ENCODE measurements at places on chromosomes 1 and 21. TPM values are rescaled to one million over a fixed set of nuclear protein-coding genes. Genes with fewer than 3 reads are reported as not detected.

FHL3 gene
- 405 TPM for total RNA-seq

C1orf146 gene
- not detected for total RNA-seq

DNA sequence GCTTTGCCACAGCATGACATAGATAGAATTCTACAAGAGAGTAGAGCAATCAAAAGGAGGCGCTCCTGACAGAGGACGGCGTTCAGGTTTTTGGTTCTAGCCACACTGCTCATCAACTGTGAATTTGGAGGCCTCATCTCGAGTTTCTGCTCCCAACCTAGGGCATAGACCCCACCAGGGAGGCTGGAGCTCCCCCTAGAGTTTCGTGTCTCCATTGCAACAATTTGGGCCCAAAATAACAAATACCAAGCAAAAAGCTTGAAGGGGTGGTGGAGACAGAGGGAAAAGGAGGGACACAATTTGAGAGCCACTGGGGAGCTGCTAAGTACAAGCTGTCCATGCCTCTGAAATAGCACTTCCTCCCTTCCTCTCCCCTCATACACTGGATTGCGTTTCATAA, 297.0 kb downstream of the GPATCH2 start:
- no peak for DNase-seq

DNA sequence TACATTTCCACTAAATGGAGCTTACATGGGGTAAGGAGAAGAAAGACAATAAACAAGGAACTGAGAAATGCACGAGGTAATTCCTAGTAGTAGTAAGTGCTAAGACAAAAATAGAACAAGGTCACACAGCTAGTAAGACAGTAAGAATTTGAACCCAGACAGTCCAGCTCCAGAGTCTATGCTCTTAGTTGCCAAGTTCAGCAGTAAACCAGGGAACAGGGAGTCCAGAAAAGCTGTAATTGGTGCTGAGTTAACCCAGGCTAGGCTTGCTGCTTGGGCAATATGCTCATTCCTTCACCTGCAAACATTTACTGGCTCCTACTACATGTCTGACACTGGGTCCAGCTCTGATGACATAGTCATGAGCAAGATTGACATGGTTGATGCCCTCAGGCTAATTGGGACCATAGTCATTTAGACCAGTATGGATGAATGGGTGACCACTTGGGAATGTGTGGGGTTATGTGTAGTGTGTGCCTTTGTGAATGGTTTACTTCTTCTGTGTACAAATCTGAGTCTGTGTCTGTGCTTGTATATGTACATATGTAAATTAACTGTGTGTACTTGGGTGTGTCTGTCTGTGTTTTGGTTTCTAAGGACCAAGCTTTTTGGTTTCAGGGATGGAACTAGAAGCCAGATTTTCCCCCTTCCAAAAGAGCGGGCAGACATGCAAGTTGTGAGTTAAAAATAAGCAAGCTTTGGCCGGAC, 2.0 kb downstream of the GPX7 start:
- DNase-seq: no peak

A3GALT2 gene
- not detected for total RNA-seq

GRCh38 chr1:162206749-162207635, 137.5 kb downstream of the NOS1AP start:
- DNase-seq: no peak

KRTCAP2 gene
- 117 TPM for total RNA-seq

- no peak for DNase-seq
These were observed 82.1 kb upstream of the F3 start for GRCh38 chr1:94623560-94624148.

DNA sequence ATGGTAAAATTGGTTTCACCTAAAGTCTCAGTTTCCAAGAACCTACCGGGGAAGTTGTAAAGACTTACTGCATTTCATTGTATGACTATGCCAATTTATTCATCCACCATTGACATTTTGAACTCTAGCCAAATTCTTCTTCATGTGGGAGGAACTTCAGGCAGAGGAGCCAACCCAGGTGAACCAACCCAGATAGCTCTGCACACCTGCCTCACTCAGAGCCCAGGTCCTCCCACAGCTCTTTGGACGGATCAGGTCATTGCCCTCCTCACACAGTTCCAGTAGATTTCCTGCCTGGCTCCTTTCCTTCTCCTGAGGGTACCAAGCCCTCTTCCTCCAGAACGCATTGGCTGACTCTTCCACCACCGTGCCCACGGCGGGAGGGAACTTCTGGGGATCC, 121.7 kb downstream of the DTL start:
- DNase-seq: no peak

DNA sequence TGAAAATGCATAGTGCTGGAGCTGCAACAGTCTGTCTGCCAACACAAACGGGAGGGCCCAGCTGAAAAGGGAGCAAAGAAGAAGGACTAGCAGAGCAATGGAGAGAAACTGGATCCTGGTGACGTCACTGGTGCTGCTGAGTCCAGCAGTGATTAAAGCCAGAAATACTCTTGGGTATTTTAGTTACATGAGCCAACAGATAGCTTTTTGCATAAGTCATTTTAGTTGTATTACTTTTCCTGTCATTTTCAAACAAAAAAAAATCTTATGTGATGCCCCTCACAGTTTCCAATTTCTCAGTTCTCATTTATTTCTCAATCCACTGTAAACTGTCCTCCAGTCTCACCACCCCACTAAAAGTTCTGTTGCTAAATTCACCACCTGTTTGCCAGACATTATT, 38.7 kb upstream of the NEK7 start:
- peak; percentile 51 for DNase-seq

- no peak for DNase-seq
These were observed 37.0 kb downstream of the SPAG17 start for GRCh38 chr1:118148034-118148433.

GRCh38 chr1:214453109-214453722, 98.2 kb downstream of the PTPN14 start:
- DNase-seq: no peak

DNA sequence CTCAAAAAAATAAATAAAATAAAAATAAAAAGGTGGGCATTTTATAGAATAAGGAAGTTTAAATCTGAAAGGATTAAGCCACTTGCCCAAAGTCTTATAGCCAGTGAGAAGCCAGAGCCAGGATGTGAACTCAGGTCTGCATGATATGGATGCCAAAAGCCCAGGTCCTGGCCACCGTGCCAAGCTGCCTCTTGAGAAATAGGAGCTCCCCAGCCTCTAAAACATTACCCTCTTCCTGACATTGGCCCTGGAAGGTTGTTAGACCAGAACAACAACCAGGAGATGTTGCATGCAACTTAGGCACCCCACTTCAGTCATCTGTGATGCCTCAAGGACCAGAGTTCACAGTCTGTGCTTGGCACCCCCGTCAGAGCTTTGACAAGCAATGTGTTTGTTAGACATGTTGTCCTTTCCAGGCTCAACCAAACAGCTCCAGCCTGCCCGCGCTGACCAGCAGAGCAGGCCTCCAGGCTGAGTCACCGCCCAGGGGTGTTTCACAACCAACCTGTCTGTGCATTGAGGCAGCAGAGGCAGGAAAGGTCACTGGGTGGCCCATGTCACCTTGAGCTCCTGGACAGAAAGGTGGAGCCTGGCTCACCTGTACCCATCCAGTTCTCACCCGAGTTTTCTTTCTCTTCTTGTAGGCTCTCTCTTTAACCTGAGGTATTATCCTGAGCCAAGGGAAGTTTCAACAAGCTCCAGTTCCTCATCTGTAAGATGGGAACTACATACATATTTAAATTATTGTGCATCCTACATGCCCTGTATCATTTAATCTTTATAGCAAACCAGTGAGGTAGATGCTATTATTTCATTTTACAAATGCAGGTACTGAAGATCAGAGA, 14.9 kb upstream of the MED18 start:
- peak; percentile 56 for DNase-seq

DNA sequence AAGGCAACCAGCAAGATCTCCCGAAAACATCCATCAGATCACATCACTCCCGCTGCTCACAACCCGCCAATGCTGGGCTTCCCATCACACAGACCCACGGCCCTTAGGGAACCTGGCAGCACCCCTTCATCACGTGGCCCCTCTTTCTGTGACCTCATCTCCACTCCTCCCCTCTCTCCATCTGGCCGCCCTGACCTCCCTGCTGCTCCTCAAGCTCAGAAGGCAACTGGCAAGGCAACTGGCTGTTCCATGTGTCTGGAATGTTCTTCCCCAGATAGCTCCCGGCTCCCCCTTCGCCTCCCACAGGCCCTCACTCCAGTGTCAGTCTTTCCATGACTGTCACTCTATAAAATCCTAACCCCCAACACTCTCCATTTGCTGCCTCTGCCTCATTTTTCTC, 113.0 kb upstream of the ERG start:
- no peak for DNase-seq

GRCh38 chr21:45329261-45330074, 41.8 kb upstream of the POFUT2 start:
- DNase-seq: peak; percentile 45

- no peak for DNase-seq
These were observed 23.4 kb downstream of the BEND5 start for GRCh38 chr1:48753293-48753692.

SF3B4 gene
- total RNA-seq: 23.3 TPM

- DNase-seq: no peak
These were observed 9.0 kb downstream of the CD2 start for GRCh38 chr1:116763116-116763786.

DNA sequence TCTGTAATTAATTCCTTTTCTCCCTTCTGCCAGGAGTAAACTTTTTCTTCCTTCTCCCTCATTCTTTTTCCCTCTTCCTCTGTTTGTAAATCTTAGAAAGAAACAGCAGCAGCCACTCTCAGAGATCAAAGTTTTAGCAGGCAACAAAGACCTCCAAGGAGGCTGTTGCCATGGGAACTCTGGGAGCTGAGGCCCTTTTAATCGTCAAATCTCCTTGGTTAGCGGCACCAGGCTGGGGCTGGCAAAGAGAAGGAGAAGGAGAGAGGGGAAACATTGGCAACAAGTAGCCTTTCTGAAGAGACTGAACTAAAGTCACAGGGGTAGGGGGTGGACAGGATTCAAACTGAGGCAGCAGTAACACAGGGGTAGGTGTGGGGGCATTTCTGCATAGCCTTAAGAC, 25.2 kb downstream of the ILDR2 start:
- DNase-seq: no peak

- no peak for DNase-seq
These were observed 11.2 kb downstream of the DDAH1 start for GRCh38 chr1:85453640-85454194.

ZSWIM5 gene
- 0.90 TPM for total RNA-seq

- DNase-seq: no peak
These were observed 128.0 kb downstream of the ADAMTS1 start for GRCh38 chr21:26717146-26717739.

DNA sequence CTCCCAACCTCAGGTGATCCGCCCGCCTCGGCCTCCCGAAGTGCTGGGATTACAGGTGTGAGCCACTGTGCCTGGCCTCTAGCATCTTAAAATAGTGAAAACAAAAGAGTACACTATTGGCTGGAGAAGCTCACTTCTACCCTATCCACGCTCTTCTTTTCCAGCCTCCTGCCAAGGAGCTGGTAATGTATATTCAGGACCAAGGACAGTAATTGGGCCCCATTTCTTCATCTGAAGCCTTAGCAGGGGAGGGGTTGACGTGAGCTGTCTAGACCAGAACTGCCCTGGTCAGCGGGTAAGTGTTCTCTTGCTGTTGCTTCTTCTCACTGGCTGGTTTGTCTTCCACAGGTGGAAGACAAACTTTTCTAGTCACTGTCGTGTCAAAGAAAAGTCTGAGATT, 70.2 kb downstream of the DNM3 start:
- DNase-seq: no peak

FAM177B gene
- not detected for total RNA-seq

WNT2B gene
- 0.47 TPM for total RNA-seq

CAPN8 gene
- total RNA-seq: 2.1 TPM

AUNIP gene
- not detected for total RNA-seq

GRCh38 chr1:17440827-17441168, 1.3 kb upstream of the RCC2 start:
- DNase-seq: no peak

- DNase-seq: no peak
These were observed 8.7 kb downstream of the UBIAD1 start for GRCh38 chr1:11281518-11282331.

DNA sequence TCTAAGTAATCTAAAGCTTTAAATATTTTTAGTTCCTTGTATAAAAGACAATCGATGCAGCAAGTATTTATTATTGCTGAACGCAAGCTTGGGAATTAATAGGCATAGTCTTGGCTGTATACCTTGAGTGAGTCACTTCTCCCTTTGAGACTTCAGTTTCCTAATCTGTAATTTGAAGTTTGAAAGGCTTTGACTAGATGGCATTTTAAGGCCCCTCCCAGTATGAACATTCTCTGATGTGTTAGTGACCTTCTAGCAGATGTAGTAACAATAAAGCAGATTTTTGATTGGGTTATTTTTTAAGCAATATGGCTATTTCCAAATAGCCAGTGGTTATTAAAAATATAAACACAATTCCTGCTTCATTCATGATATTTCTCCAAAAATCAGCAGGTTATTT, 58.2 kb downstream of the DUSP10 start:
- no peak for DNase-seq

AMY2B gene
- total RNA-seq: 21.9 TPM

GRCh38 chr1:191432817-191433216, 725.4 kb upstream of the RGS18 start:
- no peak for DNase-seq

AQP10 gene
- total RNA-seq: not detected

DNA sequence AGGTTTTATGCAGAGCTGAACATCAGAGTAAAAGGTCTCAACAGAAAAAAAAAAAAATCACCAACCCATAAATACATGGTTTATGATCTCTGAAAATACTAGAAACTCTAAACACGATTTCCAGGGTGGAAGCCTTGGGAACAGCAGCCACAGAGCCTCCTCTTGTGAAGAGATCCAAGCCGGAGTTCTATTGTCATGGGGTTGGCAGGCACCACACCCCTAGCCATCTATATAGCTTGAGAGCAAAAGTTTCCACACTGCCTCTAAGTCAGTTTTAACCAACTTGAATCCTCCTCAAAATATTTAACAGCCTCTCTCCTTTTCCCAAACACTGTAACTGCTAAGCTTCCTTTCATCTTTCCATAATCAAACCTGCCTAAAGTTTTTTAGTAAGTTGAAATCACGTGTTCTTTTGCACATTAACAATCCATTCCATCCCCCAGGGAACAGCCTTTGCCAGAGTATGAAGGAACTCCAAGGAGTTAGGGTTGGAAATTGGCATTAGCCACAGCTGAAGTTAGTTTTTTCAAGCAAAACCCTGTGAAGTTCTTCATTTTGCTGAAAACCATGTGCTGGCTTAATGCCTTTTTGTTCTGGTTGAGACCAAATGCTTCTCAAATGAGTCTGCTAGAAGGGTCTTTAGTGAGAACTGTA, 13.8 kb upstream of the SEC16B start:
- no peak for DNase-seq

DNA sequence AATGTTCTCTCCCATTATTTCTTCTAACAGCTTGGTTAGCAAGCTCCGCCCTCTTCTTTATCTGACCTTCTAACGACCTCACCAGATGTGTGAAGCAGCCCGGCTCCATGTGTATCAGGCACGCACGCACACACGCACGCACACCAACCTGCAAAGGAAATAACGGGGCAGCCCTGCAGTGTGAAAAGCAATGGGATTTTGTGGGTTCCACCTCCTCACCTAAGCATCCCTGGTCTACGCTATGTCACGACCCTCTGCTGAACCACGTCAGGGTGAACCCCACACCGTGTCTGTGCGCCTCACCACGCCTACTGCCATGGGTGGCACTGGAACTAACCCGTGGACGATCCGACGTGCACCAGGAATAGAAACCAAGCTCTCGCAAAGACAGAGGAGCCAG, 10.4 kb downstream of the SSU72 start:
- DNase-seq: no peak

GRCh38 chr1:183514235-183514634, 41.9 kb downstream of the SMG7 start:
- no peak for DNase-seq
